ENCODE measurements at places on chromosomes 4 and X.

GRCh38 chr4:6426571-6427438 lies 45.6 kb downstream of the PPP2R2C start:
- DNase-seq: no peak

DNA sequence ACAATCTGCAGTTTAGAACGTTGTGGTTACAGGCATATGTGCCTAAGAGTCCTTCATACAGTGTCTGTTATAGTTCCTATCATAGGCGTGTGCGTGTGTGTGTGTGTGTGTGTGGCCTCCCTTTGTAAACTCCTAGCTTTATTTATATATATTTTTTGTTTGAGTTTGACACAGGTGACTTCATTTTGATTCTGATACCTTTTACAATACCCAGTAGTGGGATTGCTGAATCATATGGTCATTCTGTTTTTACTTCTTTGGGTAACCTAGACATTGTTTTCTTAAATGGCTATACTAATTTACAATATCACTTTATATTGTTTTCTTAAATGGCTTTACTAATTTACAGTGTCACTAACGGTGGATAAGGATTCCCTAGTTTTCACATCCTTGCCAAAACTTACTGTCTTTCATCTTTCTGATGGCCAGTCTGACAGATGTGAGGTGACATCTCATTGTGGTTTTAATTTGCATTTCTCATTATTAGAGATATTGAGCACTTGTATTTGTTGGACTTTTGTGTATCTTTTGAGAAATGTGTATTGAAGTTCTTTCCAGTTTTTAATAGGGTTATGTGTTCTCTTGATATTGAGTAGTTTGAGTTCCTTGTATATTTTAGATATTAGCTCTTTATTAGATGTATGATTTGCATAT lies 211.1 kb upstream of the NUDT6 start:
- DNase-seq: no peak

GRCh38 chr4:126267689-126268088 lies 952.9 kb downstream of the FAT4 start:
- DNase-seq: no peak

- DNase-seq: no peak
Observed at GRCh38 chrX:46803140-46803539, 33.7 kb upstream of the RP2 start.

GRCh38 chrX:107716118-107716684 lies 59.4 kb downstream of the TSC22D3 start:
- no peak for DNase-seq

DNA sequence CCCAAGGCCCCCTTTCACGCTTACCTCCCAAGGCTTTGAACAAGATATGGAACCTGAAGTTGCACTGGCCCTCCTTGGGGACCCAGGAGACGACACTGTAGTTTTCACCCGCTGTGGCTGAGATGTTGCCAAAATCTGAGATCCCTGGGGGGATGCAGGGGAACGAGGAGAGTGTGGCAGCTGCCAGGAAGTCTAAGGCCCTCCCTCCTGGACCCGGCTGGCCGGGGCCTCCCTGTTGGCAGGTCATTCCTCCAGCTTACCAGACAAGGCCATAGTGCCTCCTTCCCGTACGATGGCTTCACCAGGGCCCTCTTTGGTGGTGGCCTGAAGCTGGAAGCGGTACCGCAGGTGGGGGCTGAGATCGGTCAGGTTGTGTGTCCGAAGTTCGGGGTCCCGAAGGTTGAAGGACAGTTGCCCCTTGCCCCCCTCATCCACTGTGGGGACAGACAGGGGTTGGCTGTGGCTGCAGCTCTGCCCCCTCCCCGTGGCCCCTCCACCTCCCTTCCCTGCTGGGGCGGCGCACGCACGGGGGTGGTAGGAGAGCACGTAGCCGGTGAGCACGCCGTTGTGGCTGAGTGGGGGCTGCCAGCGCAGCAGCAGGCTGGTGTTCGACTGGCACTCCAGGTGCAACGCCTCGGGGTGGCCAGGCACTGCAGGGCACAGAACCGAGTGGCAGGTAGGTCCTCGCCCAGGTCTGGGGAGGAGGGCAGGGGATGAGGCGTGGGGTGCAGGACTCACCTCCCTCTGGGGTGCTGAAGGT lies 21.2 kb downstream of the L1CAM start:
- no peak for DNase-seq

DNA sequence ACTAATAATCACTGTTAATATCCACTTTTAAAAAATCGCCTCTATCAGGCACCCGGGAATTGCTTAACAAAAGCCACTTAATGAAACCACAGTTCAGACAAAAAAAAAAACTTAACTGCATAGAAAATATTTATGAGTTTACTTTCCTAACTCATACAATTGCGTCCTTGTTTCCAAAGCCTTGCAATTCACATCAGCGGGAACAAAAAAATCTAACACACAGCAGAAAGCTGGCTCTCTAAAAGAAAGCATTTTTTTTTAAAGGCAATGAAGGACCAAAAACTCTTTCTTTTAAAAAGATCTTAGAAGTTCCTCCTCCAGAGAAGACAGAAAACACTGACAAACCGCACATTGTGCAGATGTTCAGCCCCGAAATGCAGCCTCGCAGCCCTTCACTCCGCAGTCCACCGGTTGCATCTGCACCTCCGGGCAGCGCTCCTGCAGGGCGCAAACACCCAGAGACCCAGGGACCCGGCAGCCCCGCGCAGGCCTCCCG lies 812 bp downstream of the FAT1 start:
- no peak for DNase-seq

DNA sequence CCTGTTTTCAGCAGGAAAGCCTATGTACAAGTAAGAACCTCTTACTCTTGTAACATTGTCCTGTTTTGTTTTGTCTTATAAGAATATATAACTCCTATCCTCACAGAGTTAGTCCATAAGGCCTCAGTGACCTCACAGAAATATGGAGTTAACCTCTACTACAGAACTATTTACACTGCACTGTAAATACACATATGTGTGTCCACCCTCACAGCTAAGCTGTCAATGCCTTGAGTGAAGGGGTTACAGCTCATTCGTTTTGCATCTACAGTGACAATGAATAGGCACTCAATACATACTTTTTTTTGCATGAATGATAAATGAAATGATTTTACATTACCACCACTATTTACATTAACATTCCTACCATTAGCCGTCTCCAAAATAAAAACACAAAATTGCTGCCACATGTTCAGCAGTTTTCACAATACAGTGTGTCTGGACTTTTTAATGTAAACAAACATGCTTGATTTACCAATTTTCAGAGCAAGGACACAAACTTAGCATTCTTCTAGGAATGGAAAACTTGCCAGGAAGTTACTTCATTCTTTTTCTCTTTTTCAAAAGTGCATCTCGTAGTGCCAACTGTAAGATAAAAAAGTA lies 9.5 kb upstream of the NAAA start:
- DNase-seq: no peak

GRCh38 chr4:123301923-123302322 lies 94.7 kb upstream of the SPRY1 start:
- DNase-seq: no peak

DNA sequence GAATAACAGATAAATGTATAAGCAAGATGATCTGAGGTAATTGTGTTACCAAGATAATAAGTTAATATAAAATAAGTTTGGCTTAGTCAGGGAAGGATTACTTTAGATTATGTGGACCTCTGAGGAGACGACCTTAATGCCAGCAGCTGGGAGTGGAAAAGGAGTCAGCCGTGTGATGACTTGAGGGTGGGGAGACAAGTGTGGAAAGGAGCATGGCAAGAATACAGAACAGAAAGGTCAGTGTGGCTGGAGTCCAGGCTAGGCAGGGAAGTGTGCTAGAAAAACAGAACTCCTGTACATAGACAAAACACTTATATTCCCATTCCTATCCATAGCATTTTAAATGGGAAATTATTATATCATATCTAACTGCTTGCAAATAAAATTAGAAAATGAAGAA lies 138.8 kb downstream of the PDLIM5 start:
- DNase-seq: no peak

- DNase-seq: no peak
Observed at GRCh38 chr4:101114936-101115372, 232.4 kb downstream of the PPP3CA start.

DNA sequence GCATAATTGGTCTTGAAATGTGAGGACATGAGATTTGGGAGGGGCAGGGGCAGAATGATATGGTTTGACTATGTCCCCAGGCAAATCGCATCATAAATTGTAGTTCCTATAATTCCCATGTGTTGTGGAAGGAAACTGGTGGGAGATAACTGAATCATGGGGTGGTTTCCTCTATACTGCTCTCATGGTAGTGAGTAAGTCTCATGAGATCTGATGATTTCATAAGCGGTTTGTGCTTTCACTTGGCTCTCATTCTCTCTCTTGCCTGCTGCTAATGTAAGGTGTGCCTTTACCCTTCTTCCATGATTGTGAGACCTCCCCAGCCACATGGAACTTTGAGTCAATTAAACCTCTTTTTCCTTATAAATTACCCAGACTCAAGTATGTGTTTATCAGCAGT lies 2595.9 kb downstream of the PCDH7 start:
- no peak for DNase-seq

DNA sequence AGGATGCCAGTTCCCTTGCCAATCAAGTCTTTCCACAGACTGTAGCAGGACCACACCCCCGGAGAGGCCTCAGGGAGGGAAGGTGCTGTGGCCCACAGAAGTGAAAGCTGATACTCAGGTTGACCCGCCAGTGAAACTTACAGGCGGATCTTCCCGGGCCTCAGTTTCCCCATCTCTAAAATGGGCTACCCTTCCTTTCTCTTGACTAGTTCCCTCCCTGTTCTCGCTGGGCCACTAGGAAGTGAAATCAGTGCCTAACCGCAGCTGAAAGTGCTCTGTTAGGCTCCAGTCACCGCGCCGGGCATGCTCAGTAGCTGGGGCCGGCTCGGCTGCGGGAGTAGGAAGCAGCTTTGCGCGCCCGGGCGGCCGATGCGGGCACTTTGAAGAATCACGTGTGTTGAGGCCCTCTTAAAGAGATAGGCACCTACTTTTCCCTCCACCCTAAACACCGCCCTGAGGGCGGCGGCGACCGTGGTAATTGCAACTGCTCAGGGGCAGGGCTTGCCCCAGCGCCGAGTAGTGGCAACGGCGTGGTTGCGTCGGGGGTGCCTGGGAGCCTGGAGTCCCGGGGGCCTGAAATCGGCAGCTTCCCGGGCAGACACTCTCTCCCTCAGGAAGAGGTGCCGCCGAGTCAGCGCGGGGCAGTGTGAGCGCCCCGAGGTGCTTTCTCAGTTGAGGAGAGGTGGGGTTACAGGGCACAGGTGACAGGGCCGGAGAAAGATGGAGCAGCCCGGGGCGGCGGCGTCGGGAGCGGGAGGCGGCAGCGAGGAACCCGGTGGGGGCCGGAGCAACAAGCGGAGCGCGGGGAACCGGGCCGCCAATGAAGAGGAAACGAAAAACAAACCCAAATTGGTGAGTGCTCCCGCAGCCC lies at the start of gene DIAPH2:
Gene DIAPH2, plus strand, starts transcription at position 504 of the 871 bp plus-strand sequence.
- DNase-seq: peak; percentile 13

GRCh38 chr4:151152028-151152427 lies 52.6 kb downstream of the RPS3A start:
- DNase-seq: no peak

- no peak for DNase-seq
Observed at GRCh38 chr4:15233626-15234025, 194.2 kb upstream of the C1QTNF7 start.

DNA sequence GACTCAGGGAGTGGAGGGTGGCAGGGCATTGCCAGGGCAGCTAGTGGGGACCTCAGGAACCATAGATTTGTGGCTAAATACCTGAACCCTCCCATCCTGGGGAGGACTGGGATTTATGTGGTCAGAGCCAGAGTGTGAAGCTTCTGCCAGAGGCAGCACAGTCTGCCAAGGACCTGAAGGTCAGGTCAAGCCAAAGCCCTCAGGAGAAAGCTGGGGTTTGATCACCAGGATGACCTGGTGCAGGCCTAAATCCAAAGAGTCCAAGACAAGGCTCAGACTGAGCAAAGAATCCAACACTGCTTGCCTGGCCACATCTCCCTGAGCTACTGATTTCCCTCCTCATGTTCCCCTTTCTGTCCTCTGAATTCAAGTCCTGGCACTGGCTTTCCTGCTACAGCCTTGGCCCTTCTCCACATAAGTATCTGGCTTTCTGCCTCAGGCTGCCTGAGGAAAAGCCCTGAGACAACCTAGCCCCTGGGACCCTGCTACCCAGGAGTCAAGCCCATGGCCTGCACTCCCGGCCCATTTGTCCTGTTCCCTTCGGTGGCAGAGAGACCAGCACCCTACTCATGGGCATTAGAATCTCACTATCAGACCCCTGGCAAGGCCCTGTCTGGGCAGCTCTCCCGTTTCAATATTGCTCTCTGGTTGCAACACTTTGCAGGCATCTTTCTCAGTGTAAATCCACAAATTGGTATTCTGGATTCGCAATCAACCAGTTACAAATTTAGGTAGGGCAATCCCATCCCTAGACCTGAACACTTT lies 39.3 kb upstream of the SLC25A43 start:
- no peak for DNase-seq

DNA sequence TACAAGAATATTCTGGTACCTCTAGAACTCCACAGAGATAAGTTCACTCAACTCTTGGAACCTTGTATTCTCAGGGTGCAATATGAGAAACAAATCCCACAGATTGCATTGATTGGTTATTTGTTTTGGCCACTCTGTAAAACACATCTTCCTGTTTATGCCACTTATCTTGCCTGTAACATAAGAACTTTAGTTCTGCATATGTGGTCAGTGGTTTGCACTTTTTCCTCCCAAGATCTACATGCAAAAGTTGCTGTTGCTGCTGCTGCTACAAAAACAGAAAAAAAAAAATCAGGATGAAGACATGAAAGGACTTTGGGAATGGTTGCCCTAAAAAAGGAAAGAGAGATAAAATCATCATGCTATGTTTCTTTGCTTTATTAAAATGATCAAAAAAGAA lies 9.6 kb downstream of the ODAPH start:
- no peak for DNase-seq

DNA sequence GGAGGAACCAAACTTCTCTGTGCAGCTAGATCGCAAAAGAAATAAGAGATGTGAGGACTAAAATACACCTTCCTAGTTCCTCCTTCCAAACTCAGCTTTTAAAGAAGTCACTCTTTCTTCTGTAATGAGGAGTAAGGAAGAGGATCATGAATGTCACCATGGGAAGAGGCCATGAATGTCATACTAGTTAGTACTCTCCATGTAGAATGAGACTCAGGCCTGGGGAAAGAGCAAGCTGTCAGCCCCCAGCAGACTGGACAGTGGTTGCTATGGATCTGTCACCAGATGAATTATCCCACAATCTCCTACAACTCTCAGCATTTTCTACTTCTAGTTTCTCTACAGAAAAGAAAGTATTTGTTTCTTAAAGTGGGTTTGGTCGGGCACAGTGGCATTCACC lies 57.1 kb upstream of the PRDM8 start:
- no peak for DNase-seq

DNA sequence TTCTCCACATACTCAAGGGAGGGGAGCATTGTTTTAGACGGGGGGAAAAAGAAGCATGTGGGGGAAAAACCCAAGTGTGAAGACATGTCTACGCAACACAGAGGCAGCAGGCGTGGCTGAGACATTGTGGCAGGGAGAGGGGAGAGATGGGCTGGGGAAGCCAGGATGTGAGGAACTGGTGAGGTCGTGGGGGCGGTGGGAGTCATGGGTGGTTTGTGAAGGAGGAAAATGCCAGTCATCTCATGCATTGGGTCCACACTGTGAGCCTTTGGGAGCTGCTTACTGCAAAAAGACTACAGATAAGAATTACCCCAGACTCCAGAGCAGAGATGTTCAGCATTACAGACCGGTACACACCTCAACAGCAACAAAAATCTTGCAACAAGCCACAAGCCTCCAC lies 2.1 kb downstream of the JAKMIP1 start:
- no peak for DNase-seq

GRCh38 chr4:24144381-24144780 lies 254.5 kb upstream of the PPARGC1A start:
- no peak for DNase-seq

Data from stimulated activated CD4-positive, alpha-beta T cell treated with anti-CD3 and anti-CD28 coated beads, Interleukin-1b, Interleukin-23, amount 100 ng/mL, for 1 hour (primary cell).